Jurkat, Clone E6-1 (cell line): ENCODE measurements at places on chromosomes 6 and 20.

DNA sequence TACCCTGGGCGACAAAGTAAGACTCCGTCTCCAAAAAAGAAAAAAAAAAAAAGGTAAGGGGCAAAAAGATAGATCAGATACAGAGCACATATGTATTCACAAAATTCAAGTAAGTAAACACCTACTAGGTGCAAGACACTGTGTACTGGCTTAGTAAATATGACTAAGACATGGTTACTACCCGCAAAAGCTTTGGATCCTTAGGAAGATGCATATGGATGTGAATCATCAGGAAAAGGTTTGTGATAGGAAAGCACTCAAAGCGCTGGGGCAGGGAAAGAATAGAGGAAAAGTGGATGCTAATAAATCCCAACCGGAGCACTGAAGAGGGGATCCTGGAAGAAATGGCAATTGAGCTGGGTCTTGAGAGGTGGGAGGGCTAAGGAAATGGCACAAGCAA lies 118.8 kb upstream of the FAM184A start:
- DNase-seq, result no peak

GRCh38 chr20:53935344-53936084 lies 134.9 kb downstream of the BCAS1 start:
- no peak for DNase-seq

DNA sequence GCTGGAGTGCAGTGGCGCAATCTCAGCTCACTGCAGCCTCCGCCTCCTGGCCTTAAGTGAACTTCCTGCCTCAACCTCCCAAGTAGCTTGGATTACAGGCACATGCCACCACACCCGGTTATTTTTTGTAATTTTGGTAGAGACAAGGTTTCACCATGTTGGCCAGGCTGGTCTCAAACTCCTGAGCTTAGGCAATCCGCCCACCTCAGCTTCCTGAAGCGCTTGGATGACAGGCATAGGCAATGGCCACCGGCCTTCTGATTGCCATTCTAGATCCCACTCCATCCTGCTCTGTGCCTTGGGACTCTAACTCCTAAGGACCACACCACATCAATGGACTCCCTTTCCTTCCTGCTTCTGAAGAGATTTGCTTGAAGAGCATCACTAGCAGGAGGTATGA lies 60.6 kb downstream of the SEL1L2 start:
- no peak for DNase-seq

DNA sequence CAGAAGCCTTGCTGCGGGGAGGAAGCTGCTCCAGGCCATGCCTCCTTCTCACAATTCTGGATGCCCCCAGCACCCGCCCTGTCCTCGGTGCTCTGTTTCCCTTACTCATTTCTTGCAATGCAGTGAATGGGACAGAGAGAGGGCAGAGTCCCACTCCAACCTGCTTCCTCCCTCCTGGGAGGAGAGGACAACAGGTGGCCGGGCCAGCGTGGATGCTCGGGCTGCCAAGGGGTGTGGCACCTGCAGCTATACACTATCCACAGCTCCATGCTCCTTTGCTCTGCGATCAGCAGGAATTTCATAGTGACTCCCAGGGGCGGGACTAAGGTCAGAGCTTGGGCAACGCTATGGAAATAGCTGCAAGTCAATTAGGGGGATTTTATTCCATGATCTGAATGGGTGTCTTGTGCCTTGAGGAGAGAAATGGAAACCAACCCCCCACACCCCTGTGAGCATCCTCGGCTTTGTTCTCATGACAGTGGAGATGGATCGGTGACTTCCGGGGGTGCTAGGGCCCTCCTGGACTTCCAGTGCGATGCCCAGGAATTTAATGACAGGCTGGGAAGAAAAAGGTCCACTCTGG lies 192.5 kb downstream of the MYLK4 start:
- DNase-seq, result no peak

DNA sequence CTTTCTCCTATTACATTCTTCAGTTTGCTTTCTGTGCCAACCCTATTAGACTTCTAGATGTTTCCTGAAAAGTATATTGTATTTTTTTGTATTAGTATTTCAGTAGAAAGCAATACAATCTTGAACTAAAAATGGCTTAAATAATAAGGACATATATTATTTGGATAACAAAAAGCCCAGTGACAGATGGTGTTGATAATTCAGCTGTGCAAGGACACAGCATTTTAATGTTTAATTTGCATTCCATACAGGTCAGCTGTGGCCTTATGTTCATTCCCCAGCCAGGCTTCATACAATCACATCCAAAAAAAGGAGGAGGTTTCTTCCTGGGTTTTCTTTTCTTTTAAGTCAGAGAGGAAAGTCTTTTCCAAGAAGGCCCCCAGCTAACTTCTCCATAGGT lies 236.9 kb downstream of the CD109 start:
- no peak for DNase-seq

DNA sequence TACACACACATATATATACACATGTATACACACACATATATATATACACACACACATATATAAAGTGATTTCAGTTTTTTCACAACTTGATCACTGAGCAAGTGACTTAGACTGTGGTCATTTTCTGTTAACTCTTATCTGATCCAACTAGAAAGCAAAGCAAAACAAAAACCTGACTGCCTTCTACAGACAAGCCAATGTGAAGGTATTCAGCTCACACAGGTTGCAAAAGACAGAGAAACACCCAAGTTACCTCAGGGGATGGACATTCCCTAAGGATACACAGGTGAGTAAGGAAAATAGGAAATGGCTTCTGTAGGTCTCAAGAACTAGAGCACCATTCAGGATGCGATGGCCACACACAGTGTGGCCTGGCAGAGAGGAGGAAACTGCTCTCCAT lies 58.4 kb upstream of the IER3 start:
- DNase-seq, result no peak

DNA sequence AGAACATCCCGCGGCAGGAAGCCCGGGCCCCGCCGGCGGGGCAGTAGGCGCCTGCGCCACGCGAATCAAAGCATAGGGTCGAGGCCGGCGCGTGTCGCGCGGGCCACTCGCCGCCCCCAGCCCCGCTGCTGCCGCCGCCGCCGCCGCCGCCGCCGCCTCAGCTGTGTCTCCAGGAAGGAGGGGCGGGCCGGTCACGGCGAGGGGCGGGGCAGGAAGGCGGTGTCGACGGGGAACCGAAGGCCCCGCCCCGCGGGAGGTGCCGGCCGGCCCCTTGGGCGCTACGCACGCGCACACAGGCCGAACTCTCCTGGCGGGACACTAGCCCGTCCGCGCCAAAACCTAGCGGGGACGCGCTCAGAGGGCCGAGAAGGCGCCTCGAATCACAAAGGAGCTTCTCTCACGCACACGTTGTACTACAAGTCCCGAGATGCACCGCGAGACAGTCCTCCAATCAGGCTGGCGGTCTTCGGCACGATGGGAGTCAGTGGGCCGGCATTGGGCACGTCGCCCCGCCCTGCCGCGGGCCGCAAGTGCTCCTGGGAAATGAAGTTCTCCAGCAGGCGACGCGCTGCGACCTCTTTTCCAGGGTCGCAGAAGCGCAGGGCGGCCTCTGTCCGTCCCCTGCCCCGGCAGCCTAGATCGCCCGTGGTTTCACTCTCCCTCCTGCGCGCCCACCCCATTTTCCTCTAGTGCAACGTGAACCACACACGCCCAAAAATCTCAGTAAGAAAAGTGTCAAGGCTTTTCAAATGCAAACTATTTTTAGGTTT lies at the start of gene RALGAPA2:
Gene RALGAPA2 (minus strand): TSS at position 171 of the 770 bp plus-strand sequence. CDS start 164 bp downstream, at position 7.
- DNase-seq, result peak; percentile 96
